ENCODE measurements at places on chromosomes 7 and 10.

- DNase-seq = no peak
Observed at GRCh38 chr10:1966712-1967376, 229.5 kb upstream of the ADARB2 start.

GRCh38 chr7:30969604-30969970 is 5.8 kb downstream of the GHRHR start:
- no peak for DNase-seq

DNA sequence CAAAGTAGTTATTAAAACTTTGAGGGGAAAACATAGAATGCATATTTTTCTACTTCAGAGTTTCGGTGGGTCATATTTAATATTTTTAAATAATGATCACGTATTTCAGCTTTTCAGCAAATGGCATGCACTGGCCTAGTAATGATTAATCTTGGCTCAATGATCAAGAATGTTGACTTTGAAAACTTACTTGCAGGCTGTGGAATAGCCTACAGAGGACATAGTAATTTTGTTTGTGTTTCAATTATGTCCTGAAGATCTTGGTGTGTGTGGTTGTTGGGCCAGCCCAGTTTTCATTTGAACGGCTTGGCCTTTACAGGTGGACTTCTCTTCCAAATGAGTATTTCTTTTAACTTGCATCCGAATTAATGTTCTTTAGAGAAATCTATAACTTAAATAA is 35.1 kb downstream of the ADD3 start:
- no peak for DNase-seq

GRCh38 chr7:69653806-69654205 is 55.5 kb downstream of the AUTS2 start:
- no peak for DNase-seq

DNA sequence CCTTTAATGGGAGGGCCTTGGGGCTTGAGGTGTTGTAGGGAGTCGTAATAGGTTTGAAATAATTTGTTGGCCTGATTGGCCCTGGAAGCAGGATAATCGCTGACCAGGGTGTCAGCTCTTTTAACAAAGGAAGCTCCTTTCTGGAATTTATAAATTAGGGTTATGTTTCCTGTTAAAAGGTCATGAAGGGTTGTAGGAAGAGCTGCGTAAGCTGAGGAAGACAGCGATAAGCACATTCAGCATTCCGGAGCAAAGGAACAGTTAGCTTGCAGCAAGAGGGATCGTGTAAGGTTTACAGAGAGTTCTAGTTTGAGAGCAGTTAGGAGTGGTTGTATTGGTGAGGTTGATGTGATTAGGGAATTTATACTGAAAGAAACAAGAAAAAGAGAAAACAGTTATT is 21.3 kb downstream of the CPA4 start:
- no peak for DNase-seq

- DNase-seq = no peak
Observed at GRCh38 chr7:85324145-85324799, 137.4 kb upstream of the SEMA3D start.

DNA sequence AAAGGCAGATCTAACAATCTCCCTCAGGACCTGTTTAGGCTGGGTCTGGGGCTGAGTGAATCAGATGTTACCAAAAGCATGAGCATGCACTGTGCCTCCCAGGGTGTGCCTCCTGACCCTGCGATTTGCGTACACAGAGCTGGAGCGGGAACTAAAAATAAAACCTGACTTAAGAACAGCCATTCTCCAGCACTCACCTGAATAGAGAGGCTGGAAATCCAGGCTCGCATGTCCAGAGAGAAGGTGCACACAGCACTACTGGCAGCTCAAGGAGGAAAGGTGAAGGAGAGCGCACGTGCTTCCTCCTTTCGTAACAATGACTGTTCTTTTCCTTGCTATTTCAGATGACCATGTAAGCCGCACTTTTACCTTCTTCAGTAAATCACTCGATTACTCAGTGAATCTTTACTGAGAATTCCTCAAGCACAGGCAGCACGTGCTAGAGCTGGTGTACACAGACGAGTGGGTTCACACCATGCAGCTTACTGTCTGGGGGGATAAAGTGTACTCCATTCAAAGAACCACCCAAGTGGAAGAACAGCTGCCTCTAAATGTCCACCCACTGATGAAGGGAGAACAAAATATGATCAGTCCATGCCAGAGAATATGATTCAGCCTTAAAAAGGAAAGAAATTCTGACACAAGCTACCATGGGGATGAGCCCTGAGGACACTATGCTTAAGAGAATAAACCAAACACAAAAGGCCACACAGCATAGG is 45.6 kb downstream of the SFMBT2 start:
- DNase-seq = no peak

- DNase-seq = no peak
Observed at GRCh38 chr10:70575874-70576802, 26.4 kb downstream of the PRF1 start.

- no peak for DNase-seq
Observed at GRCh38 chr10:123564631-123565030, 101.5 kb upstream of the GPR26 start.

GRCh38 chr10:68871105-68871711 is 29.9 kb upstream of the DDX50 start:
- no peak for DNase-seq

- no peak for DNase-seq
Observed at GRCh38 chr7:90320418-90320800, 695 bp downstream of the FAM237B start.

- DNase-seq = no peak
Observed at GRCh38 chr7:82430500-82431465, 12.8 kb downstream of the CACNA2D1 start.

- no peak for DNase-seq
Observed at GRCh38 chr10:10782603-10783002, 235.1 kb upstream of the CELF2 start.

DNA sequence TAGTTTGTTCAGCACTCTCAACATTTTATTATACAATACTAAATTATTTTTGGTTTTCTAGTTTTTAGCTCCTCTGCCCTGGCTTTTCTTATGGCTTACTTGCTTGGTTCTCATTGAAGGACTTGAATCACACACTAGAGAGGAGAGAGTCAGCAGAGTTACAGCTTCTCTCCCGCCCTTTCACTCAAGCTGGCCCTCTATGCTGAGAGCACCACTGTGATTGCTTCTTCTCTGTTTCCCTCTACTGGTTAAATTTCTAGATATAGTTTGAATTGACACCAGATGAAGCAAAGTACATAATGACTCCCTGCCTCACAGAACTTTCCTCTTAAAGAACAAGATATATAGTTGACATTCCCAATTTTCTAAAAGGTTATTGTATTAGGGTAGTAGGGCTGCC is 767.3 kb upstream of the SORCS1 start:
- DNase-seq = no peak

- DNase-seq = no peak
Observed at GRCh38 chr10:97517778-97518300, 19.1 kb downstream of the UBTD1 start.

- DNase-seq = no peak
Observed at GRCh38 chr10:6716516-6716915, 136.4 kb upstream of the PRKCQ start.

DNA sequence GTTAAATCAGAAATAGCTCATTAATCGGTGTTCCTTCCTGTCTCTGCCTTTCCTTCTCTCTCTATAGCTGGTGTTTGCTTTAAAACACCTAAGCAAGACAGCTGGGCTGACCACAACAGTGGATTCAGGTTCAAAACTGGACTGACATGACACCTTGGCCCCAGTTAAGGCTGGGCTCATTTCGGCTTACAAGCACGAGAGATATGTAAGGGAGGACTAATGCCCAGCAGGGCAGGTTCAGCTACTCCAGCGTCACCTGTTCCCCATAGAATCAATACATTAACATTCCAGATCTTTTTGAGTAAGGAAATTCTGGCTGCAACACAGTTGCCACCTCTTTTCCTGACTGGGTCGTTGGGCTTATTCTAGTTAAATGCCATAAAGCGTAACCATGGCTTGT is 323.0 kb upstream of the AOAH start:
- no peak for DNase-seq

DNA sequence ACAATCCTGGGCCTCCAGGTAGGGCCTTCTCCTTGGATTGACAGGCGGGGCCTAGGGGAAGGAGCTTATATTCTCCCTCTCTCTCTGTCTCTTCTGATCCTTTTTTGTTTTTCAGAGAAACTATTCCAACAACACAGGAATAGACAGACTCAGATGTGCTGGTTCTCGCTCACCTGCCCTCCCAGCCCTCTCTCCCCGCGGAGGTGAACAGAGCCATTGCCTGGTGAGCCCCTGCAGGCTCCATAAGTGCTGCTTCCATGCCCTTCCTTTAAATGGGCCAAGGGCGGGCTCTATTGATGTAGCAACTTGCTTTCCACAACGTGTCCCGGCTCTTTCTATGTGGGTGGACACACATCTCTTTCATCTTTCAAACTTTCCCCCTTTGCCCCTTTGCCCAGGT is 47.2 kb upstream of the IGFBP3 start:
- DNase-seq = no peak

GRCh38 chr10:93445097-93445960 is 36.8 kb downstream of the MYOF start:
- no peak for DNase-seq

DNA sequence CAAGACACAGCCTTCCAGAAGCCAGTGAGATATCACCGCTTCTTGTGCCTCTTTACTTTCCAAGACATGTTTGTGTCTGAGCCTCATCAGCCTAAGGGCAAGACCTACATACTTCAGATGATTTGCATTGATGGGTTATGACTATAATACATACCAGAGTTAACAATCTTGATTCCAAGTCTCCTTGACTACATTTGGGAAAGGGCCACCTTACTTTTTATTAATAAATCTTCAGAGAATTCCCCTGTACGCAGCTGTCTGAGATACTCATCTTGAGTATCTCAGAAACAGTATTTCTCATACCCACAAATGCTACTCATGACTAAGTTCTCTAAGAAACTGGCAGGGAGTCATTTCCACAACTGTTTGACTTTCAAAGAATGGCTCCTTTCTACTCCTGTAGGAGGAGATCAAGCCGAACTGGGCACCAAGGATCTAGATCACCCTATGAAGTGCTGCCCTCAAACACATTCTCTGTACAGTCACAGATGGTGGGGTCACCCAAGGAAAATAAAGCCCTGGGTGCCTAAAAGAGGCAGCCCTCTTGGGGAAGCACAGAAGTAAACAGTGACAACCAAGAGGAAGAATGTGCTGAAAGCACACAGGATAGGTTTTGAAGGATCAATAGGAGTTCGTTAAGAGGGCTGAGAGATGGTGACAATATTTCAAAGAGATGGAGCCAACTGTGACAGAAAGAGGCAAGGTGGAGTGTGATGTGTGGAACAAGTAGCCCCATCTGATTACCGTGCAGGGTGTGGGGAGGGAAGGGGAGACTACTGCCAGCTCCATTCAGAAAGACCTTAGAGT is 138.9 kb downstream of the JAZF1 start:
- no peak for DNase-seq

DNA sequence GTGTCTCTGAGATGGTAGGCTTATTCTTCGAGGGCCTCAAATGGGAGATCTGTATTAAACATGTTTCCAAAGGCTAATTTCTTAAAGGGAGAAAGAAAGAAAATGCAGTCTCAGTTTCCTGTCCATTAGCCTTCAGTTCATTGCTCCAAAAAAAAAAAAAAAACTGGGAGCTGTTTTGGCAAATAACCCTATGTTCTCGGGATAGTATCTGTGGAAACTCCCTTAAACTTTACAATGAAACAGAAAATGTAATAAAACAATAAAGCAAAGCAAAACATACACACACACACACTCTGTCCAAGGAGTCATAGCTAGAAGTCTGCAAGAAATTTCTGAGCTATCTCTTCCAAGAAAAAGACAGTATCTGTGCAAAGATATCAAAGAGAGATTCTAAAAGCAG is 172.5 kb upstream of the CELF2 start:
- DNase-seq = no peak

- no peak for DNase-seq
Observed at GRCh38 chr10:123962756-123963530, 71.3 kb upstream of the CPXM2 start.

GRCh38 chr7:27112361-27112760 is 9.9 kb upstream of the HOXA2 start:
- DNase-seq = no peak

DNA sequence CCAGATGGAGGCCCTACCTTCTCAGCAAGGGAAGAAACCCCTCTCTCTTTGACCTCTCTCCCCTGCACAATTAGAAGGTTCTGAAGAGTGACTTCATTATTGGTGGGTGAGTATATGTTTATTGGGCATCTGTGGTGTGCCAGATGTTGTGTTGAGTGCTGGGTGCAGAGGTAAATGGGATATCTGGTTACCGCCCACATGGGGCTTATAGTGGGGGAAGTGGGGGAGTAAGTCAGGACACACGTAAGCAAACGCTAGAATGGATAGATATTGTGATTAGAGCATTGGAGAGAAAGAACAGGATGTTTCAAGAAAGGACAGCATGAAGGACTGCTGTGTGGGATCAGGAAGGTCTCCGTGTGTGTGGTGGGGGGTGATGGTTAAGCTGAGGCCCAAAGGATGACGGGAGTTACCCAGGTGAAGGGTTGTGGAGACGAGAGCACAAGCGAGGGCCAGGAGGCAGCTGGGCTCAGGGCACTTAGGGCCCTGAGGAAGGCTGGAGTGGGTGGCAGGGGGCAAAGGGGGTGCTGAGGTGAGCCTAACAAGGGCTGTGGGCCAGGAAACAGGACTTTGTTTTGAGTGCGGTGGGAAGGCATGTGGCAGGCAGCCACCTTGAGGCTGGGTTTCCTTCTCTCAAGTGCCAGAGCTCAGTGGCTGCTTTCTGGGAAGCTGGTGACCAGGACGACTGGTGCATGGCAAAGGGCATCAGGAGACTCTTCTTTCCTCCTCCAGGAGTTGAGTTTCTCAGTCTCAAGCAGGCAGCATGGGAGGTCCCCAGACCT is 299.9 kb downstream of the RPS24 start:
- DNase-seq = no peak

DNA sequence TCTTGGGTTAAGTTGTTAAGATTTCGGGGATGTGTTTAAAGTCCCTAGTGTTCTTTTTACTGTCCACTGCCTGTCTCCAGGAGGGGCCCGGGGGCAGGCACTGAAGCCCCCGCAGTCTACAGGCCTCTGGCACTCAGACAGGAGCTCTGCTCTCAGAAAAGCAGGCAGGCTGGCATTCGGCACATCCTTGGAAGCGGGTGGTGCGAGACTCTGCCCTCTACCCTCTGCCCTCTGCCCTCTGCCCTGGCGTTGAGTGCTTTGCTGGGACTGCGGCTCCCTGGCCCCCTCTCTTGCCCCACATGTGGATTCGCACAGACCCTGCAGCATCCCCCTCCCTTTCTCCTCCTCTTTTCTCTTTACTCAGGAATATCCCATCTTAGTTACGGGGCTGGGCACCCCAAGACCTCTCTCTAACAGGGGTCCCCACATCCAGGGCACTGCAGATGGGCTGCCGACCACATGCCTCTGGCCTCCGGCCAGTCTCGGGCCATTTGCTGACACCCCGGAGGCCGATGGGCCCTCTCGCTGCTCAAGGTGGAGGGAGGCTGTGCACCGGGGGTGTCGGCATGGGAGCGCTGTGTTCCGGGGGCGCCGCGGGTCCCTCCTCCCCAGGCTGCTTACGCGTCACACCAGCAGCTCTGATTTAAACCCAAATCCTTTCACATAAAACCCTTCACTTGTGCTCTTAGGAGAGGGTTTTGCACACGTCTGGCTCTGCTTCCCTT is 479.9 kb downstream of the DNAJB6 start:
- DNase-seq = no peak

All from stimulated activated CD4-positive, alpha-beta T cell treated with anti-CD3 and anti-CD28 coated beads, Interleukin-2, amount 100 ng/mL, for 48 hours (primary cell).